ENCODE measurements at places on chromosomes 16 and 17. TPM values are rescaled to one million over a fixed set of nuclear protein-coding genes. Genes with fewer than 3 reads are reported as not detected.

- no peaks in the 10 kb centered on the region for H3K27me3 ChIP-seq
- H3K36me3 ChIP-seq, result no peaks in the 10 kb centered on the region
- no peak for DNase-seq
- H3K27ac ChIP-seq, result no peak overlapping the region
- H3K4me1 ChIP-seq, result no peaks in the 10 kb centered on the region
Observed at GRCh38 chr17:52756746-52757145, 598.2 kb upstream of the CA10 start.

GRCh38 chr17:68775318-68775717 is 174.2 kb upstream of the FAM20A start:
- H3K36me3 ChIP-seq, result no peaks in the 10 kb centered on the region
- no peaks in the 10 kb centered on the region for H3K27me3 ChIP-seq
- H3K27ac ChIP-seq, result no peak overlapping the region
- H3K4me1 ChIP-seq, result peaks cover 8% of the 10 kb centered on the region
- no peak for DNase-seq

DNA sequence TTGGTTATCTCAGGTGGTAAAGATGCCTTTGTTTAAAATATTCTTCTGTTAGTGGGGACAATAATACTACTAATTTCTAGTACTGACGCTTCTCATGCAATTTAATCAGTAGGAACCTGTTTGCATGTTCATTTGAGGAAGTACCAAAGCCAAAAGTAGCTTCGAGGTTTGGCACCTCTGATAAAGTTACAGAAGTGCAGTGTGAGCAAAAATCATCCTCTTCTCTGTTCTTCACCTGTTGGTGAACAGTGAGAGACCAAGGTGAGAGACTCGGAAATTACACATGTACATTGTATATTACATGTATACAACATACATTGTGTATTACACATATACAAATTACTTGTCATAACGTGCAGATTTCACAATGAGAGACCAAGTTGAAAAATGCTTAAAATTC is 404.6 kb downstream of the MAF start:
- no peaks in the 10 kb centered on the region for H3K27me3 ChIP-seq
- H3K4me3 ChIP-seq, result no peak overlapping the region
- no peaks in the 10 kb centered on the region for H3K4me1 ChIP-seq
- DNase-seq, result no peak
- H3K36me3 ChIP-seq, result no peaks in the 10 kb centered on the region

DNA sequence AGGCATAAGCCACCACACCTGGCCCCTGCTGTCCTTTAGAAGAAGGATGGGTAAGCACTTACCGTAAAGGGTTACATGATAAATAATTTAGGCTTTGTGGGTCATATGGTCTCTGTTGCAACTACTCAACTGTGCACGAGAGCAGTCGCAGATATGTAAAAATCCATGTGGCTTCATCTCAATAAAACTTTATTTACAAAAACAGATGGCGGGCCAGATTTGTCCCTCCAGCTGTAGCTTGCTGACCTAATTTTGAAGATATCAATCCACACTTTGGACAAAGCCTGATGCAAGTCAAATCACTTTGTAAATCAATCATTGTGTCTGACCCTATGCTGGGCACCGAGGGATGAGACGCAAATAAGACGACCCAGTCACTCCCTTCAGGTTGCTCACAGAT is 12.1 kb downstream of the TEKT5 start:
- DNase-seq, result no peak
- H3K36me3 ChIP-seq, result no peaks in the 10 kb centered on the region
- no peak overlapping the region for H3K27ac ChIP-seq
- no peaks in the 10 kb centered on the region for H3K4me1 ChIP-seq
- no peak overlapping the region for H3K4me3 ChIP-seq
- no peaks in the 10 kb centered on the region for H3K27me3 ChIP-seq

GRCh38 chr16:27439271-27440018 is 37.5 kb downstream of the IL21R start:
- H3K27ac ChIP-seq, result no peak overlapping the region
- H3K4me3 ChIP-seq, result no peak overlapping the region
- H3K36me3 ChIP-seq, result no peaks in the 10 kb centered on the region
- no peaks in the 10 kb centered on the region for H3K4me1 ChIP-seq
- H3K27me3 ChIP-seq, result no peaks in the 10 kb centered on the region

GRCh38 chr16:69301187-69301586 is 10.0 kb upstream of the VPS4A start:
- no peak overlapping the region for H3K27ac ChIP-seq
- DNase-seq, result no peak
- peaks cover 7% of the 10 kb centered on the region for H3K4me1 ChIP-seq
- peaks cover 17% of the 10 kb centered on the region for H3K36me3 ChIP-seq
- H3K4me3 ChIP-seq, result no peak overlapping the region

DNA sequence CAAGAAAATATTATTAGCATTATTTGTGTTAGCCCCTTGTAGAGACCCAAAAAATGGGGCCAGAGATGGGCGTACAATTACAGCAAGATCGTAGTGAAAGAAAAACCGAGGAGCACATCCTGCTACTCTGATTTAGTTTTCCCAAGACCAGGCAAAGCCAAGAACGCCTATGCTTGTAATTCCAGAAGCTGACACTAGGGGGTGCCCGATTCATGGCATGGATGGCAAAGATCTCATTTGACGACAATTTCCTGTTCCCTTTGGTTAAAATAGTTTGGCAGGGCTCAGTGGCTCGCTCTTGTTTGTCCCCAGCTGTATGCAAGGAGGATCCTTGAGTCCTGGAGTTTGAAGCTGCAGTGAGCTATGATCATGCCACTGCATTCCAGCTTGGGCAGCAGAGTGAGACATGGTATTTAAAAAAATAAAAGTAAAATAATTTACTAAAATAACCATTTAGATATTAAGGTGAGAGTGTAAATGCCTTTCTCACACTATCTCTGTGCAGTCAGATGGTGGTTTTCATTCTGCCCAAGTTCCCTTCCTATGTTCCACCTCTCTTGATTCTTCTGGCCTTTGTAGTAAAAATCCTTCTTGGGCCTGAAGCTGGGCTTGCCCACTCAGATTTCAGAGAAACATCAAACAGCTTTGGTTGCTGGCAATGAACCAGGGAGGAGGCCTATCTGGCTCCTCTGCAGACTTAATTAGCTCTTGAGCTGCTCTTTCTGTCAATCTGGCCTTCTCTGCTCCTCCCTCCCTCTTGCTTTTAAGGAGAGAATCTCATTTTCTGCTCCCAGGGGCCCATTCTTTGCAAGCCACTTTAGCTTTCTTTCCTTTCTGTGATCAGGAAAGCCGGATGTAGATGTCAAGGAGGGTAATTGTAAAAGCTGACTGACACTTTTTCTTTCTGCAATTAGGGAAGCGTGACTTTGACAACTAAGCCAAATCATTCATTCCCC is 31.2 kb downstream of the TMEM238L start:
- no peak overlapping the region for H3K4me3 ChIP-seq
- H3K27ac ChIP-seq, result no peak overlapping the region
- no peaks in the 10 kb centered on the region for H3K4me1 ChIP-seq
- no peaks in the 10 kb centered on the region for H3K27me3 ChIP-seq
- no peak for DNase-seq

GRCh38 chr16:85492295-85492864 is 120.7 kb upstream of the GSE1 start:
- no peaks in the 10 kb centered on the region for H3K27me3 ChIP-seq
- DNase-seq, result no peak
- peak overlapping the region; percentile 73 for H3K27ac ChIP-seq
- H3K36me3 ChIP-seq, result no peaks in the 10 kb centered on the region

DNA sequence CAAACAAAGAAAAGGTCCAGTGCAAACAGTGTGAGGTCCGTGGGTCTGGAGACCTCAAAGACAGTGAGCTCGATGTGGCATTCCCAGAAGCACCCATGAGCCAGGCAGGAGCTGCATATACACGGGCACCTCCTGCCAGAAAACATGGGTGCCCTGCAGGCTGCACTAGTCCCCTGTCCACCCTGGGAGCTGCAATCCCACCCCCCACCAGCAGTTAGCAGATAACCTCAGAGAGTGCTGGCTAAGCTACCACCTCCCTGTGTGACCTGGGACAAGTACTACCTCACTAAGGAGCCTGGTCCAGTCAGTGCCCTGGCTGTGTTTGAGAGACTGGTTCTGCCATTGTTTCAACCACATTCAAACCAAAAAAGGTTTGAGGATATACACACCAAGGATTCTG is 135.7 kb downstream of the ZNF423 start:
- no peaks in the 10 kb centered on the region for H3K27me3 ChIP-seq
- H3K27ac ChIP-seq, result no peak overlapping the region
- no peak overlapping the region for H3K4me3 ChIP-seq
- no peaks in the 10 kb centered on the region for H3K36me3 ChIP-seq
- no peaks in the 10 kb centered on the region for H3K4me1 ChIP-seq

PPY gene
- not detected for total RNA-seq

CD79B gene
- total RNA-seq, result 1.0 TPM

SPHK1 gene
- total RNA-seq, result 6.3 TPM

APOBR gene
- 35.1 TPM for total RNA-seq

SOX9 gene
- total RNA-seq, result 10.7 TPM

KRT39 gene
- total RNA-seq, result not detected

C17orf50 gene
- total RNA-seq, result not detected

All from upper lobe of left lung (tissue), 6 donors.